ENCODE measurements at places on chromosomes 4 and X.
A peak's percentile ranks its signal among the peaks of the same experiment; 100 is the strongest.

DNA sequence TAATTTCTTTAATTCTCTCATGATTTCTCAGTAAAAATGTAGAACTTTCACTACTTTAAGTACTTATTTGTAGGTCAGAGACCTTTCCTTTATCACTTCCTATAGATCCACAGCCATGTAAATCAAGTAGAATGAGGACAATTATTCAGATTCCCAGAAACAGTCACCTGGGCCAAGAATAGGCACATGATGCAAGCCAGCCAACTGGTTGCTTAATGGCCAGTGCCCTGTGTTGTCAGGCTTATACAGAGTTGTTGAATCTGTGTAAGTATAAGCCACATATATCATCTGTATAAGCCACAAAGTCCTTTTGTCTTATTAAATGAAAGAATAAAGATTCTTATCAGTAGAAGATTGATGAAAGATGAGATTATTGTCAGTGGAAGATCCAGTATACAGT, 5.2 kb downstream of the BANK1 start:
- DNase-seq, result peak; percentile 49

- peak; percentile 1 for DNase-seq
Observed at GRCh38 chr4:3290889-3291321, 1.9 kb upstream of the RGS12 start.

DNA sequence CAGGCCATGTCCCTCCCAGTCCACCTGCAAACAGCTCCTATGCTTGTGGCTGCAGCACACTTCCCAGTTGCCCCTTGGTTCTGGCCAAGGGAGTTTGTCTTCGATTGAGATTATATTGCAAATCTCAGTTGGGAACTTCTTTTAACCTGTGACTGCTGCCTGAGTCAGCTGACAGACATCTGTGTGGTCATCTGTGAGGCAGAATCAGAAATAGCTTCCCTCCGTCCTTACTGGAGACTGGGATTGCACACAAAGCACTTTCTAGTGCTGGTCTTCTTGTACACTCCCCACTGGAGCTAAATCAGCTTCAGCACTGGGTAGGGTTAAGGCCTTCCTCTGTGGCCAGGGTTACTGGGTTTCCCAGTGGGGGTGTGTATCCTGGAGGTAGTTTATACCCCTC, 34.3 kb downstream of the ZNF330 start:
- no peak for DNase-seq

DNA sequence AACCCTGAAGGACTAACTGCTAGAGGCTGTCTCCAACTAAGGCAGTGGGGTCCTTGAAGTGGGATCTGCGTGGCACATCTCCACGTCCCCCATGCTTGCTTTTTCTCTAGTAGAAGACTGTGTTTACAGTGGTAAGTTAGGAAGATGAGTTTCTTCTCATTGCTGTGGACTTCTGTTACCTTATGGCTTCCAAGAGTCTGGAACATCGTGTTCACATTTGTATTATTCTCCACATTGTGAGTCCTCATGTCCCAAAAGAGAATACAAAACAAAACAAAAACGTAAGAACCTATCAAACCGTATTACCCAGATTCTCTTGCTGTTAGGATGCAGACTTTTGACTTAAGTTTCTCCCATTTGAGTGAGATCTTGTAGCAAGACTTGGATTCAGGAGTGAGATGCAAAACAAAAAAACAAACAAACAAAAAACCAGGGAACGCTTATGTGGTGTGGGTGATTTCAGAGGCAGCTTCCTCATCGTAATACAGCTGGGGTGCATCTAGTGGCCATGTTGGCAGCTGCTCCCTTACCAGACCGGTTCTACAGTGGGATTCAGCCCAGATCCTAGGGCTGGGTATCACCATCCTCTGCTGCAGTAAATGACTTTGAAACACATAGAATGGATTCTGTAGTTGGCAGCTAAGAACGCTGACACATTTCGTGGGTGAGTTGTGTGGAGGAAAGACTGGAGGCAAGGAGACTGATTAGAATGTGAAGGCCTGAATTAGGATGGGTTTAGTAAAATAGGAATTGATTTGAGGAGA, 41.3 kb downstream of the TMEM131L start:
- no peak for DNase-seq

DNA sequence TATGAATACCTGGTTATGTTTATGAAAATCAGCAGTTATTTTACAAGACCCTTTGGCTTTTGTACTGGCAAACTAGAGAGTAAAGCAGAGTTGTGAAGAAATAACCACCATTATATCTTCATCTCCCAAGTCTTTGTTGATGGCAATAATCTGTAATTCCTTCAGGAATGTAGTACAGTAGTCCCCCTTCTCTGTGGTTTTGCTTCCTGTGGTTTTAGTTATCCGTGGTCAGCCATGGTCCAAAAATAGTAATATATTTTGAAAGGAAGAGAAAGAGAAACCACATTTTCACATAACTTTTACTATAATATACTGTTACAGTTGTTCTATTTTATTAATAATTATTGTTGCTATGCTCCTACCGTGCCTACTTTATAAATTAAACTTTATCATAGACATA, 27.8 kb downstream of the BANK1 start:
- no peak for DNase-seq
